ENCODE measurements at places on chromosomes 2 and 18.
A peak's percentile ranks its signal among the peaks of the same experiment; 100 is the strongest.

GRCh38 chr18:49025426-49025766, 74.6 kb upstream of the SMAD7 start:
- DNase-seq, result no peak

GRCh38 chr2:106178716-106179115, 15.4 kb downstream of the UXS1 start:
- no peak for DNase-seq

- peak; percentile 21 for DNase-seq
Observed at GRCh38 chr18:36729197-36729596, 99.6 kb downstream of the TPGS2 start.

DNA sequence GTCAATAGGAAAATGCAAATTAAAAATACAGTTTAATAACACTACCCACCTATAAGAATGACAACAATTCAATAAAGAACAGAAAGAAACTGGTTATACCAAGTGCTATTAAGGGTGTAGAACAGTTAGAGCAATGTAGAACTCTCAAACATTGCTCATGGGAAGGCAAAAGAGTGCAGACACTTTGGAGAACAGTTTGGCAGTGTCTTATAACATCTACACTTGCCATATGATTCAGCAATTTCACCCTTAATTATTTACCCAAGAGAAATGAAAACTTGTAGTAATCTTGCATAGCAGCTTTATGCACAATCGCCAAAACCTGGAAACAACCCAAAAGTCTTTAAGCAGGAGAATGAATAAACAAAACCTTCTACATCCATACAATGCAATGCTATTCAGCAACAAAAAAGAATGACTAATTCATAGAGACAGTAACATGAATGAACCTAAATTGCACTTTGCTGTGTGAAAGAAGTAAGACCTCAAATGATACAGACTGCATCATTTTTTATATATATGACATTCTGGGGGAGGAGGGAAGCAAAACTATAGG, 455.2 kb downstream of the THSD7B start:
- no peak for DNase-seq

- DNase-seq, result peak; percentile 18
Observed at GRCh38 chr2:178449700-178450523, 1.1 kb downstream of the PRKRA start.

DNA sequence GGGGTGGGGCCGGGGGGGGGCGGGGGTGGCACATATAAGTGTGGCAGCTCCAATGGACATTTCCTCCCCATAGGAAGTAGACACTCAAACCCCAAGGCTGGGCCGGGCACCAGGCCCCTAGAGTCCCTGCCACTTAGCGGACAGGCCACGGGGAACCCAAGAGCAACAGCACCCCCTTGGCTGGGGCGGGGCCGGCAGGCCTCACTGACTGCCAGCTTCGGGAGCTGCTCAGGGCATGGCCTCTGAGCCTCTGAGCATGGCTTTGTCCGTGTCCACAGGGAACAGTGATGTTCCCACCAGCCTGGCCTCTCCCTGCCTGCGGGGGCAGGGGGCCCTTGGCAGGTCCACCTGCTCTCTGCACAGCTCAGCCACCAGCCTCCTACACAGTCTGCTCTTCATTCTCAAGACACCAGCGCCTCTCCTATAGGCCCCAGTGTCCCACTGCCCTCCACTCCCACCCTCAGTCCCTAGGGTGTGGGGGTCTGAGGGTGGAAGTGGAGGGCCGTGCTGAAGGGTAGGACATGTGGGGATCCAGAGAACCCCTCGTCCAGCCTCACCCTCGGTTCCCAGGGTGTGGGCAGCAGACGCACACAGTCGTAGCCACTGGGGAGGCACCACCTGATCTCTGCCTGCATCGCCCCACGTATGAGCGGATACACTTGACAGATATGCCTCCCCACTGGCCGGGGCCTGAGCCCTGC, 106.7 kb downstream of the FAM210A start:
- DNase-seq, result no peak

DNA sequence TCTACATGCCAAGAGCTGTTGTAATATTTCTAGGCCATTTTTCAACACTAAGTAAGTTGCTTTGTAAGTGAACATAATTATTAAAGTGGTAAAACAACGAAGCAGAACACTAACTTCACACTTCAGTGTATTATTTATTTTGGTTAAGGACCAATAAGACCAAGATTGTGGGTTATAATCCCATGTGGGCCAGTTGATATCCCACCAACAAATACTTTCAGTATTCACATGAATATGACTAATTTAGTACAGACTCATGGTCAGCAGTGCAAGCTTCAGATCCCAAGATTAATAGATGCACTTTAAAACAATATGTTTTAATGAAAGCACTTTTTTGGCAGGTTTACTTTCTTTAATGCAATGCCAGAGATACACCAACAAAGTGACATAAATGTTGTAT, 154.3 kb downstream of the LCLAT1 start:
- no peak for DNase-seq

GRCh38 chr2:9285921-9286320, 79.3 kb downstream of the ASAP2 start:
- no peak for DNase-seq

GRCh38 chr18:44973282-44973681, 292.6 kb downstream of the SETBP1 start:
- no peak for DNase-seq

DNA sequence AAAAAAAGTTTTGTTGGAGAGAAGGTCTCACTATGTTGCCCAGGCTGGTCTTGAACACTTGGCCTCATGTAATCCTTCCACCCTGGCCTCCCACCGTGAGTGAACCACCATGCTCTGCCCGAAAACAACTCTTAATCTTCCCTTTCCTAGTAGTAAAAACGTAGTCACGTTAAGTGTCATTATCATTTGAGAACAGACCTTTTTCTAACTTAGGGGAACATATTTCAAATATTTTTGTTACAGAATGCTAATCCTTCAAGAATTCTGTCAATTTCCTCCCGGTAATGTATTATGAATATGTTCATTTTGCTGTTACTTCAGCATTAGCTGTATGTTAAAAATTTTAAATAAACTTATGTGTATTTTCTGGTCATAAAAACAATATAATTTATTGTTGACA, 49.7 kb downstream of the MTA3 start:
- DNase-seq, result no peak

DNA sequence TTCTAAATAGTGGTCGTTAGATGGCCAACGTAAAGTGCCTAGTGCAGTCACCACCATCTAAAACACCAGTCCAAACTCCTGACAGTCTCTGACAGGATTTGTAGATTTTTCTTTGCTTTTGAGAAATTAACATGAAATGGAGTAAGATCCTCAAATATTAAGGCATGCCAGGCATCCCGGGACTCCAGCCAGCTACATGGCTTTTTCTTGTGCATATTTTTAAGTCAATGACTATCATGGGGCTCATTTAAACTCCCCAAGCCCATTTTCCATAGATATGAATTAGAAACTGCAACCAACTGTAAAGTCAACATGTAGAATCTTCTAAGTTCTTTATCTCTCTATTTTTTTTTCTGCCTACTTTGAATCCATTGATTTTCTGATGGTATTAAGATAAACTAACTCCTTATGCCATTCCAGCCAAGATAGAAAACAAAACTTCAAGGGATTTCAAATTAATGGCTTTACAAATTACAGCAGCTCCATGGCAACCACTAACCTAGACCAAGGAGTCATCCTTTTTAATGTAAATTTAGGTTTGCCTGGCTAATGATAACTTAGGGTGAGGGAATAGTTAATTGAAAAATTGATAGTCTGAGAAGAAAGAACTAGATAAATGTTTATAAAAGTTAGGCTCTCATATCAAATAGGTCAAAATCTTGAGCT, 764.1 kb upstream of the NXPH2 start:
- DNase-seq, result no peak

DNA sequence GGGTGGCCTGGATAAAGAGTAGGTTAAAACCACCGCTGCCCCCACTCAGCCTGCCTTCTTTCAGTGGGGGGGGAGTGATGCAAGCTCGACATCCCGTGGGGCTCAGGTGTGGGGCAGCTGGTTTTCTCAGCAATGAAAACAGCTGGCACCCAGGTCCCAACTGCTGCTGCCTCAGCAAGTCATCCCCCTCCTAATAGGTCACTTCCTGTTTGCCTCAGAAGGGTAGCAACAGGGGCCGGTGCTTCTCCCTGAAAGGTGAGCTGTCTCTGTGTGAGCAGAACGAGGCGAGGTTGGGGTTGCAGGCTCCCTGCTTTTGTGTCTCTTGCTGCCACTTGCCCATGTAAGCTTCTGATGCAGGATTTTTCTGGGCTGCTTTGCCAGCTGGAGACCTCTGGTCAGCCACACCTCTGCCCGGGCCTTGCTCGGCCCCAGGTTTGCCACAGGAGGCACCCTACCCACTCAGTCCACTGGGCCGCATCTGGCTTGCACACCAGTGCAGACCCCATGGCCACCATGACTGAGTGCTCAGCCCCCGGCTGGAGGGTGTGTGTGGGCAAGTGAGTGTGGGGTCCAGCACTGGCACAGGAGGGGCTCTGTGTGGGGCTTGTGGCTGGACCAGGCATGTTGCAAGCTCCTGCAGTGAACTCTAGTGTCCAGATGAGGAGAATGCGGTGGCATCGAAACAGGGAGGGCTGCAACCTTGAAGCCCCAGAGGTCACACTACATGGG, 11.5 kb upstream of the ASB1 start:
- DNase-seq, result no peak

- DNase-seq, result no peak
Observed at GRCh38 chr2:205013586-205013985, 468.3 kb downstream of the PARD3B start.

DNA sequence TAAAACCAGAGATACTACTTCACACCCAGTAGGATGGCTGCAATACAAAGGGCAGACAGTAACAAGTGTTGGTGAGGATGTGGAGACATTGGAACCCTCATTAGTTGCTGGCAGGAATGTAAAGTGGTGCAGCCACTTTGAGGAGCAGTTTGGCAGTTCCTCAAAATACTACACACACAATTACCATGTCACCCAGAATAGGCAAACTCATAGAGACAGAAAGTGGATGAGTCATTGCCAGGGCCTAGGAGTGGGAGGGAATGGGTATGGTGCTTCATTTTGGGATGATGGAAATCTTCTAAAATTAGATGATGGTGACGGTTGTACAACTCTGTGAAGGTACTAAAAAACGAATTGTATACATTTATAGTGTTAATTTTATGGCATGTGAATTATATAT, 54.8 kb downstream of the ATP9B start:
- no peak for DNase-seq

- DNase-seq, result no peak
Observed at GRCh38 chr2:234403074-234403473, 93.8 kb downstream of the ARL4C start.

- no peak for DNase-seq
Observed at GRCh38 chr2:128315122-128315828, 3.4 kb downstream of the HS6ST1 start.

- DNase-seq, result no peak
Observed at GRCh38 chr2:191675807-191676721, 1.9 kb upstream of the NABP1 start.

DNA sequence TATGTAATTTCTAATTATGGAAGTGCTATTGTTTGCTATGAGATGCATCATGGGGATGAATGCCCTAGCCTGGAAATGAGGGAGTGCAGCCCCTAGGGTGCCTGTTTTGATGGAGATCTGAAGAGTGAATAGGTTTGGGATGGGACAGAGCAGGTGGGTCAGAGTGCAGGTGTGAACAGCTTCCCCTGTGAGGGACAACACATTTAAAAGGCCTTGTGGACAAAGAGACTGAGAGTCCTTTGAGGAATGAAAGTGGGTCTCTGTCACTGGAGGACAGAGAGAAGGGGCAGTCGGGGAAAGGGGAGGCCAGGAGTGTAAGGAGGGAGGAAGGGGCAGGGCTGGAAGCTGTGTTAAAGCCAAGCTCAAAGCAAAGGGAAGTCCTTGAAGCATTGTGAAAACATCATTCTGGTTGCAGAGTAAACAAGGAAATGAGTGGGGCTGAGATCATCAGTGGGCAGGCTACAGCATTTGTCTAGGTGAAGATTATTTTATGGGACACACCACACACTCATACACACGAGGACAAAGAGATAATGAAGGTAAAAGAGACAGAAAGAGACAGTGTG, 877.6 kb downstream of the SLC4A3 start:
- peak; percentile 17 for DNase-seq

DNA sequence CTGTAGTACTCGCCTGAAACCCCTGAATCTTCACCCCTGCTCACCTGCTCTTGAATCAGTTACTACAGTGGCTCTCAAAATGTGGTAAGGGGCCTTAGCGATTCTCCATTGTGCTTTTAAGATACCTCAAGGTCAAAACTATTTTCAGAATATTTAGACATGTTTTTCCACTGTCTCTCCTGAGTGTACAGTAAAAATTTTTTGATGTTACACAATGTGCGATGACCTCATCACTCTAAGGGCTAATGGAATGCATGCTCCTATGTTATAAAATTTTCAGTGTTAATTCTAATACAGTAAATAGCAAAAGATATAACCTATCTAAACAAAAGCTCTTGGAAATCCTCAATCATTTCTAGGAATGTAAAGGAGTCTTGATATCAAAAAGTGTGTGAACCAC, 336.9 kb upstream of the PKDCC start:
- DNase-seq, result no peak

GRCh38 chr18:26003817-26004216, 86.6 kb downstream of the SS18 start:
- DNase-seq, result no peak

GRCh38 chr2:1429895-1430294, 16.6 kb downstream of the TPO start:
- DNase-seq, result no peak

DNA sequence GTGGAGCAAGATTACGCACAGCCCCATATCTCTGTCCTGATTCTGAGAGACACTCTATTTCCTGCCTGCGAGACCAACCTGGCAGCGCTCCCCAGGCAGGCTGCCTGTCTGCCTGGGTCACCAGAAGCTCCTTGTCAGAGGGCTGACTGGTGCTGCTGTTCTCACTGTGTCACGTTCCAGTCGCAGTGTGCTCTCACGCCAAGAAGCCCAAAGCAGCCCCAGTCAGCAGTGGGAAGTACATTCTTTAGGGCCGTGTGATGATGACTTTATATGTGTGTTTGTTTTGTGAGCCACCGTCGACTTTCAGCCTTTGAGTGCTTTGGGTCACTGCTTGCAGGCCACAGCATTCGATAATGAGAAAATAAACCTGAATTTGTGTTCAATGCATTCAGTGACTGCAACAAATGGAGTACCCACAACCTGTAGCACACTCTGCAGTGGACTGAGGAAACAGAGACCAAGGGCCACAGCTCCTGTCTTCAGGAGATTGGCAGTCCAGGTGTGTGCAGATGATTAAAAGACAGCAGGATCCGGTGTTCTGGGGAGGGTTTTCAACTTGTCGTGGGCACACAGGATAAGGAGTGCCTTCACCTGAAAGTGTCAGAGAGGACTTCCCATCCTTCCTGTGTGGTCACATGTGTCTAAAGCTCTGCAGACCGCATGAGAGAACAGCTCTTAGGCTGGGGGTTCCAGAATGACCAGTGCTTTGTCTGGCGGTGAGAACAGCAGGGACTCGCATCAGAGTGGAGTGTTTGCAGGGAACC, 4.8 kb downstream of the TNFRSF11A start:
- DNase-seq, result no peak

GRCh38 chr2:175843625-175844024, 158.4 kb downstream of the LNPK start:
- no peak for DNase-seq

DNA sequence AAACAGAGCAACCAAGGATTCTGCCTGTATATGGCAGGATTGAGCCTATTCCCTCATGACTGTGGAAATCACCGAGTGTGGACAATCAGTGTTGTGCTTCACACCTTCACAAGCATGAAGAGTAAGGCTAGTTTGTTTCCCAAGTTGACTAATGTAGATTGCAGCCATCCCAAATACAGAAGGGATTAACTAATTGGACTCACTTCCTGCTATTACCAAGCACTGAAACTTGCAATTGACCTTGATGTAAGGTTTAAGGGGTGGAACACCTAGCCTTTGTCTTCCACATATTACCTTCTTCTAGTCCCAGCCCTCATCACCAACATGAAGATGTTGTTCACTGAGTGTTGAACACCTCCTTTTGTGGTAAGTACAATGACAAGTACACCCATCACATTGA, 120.9 kb upstream of the RND3 start:
- no peak for DNase-seq

Measured in SW480 (cell line).